ENCODE measurements at places on chromosomes 12 and 14. TPM values are rescaled to one million over a fixed set of nuclear protein-coding genes. Genes with fewer than 3 reads are reported as not detected.

- DNase-seq: no peak
Measured at GRCh38 chr14:69625299-69626131, 14.1 kb downstream of the SUSD6 start.

GRCh38 chr12:110012659-110013058 is 13.4 kb downstream of the ANKRD13A start:
- no peak for DNase-seq

DNA sequence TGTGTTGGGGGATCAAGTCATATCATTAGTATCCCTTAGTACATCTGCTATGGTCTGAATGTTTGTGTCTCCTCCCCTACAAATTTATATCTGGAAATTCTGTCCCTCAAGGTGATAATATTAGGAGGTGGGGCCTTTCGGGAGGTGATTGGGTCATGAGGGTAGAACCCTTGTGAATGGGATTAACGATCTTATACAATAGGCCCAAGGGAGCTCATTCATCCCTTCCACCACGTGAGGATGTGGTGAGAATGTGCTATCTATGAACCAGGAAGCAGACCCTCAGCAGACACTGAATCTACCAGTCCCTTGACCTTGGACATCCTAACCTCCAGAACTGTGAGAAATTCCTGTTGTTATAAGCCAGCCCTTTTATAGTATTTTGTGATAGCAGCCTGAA is 110.7 kb downstream of the PTCSC3 start:
- DNase-seq: no peak

GRCh38 chr12:127957001-127957660 is 309.8 kb upstream of the TMEM132C start:
- DNase-seq: no peak

DNA sequence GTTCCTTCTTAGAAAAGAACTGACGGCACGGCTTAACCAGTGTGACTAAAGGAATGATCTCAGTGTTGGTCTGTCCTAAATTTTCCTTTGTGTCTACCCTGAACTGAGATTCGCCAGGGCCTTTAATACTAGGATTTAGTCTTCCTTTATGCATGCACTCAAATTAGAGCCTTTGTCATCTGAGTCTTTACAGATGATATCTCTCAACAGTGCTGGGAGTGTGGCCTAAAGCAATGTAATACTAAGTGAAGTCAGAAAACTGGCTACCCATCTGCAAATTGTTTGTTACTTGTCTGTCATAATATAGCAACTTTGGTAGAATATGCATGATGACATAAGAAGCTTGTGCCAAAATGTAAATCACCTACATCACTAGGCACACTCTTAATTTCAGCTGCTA is 95.4 kb downstream of the PTPRO start:
- DNase-seq: no peak

The OVCH1 gene
- total RNA-seq: not detected
